Activated CD4-positive, alpha-beta T cell treated with anti-CD3 and anti-CD28 coated beads, Interleukin-2, Interleukin-4, amounts not matched to agents 100 ng/mL and 50 ng/mL, durations not matched to agents 16 hours and 8 hours (primary cell): ENCODE measurements at places on chromosomes 4 and X.
A peak's percentile ranks its signal among the peaks of the same experiment; 100 is the strongest.

DNA sequence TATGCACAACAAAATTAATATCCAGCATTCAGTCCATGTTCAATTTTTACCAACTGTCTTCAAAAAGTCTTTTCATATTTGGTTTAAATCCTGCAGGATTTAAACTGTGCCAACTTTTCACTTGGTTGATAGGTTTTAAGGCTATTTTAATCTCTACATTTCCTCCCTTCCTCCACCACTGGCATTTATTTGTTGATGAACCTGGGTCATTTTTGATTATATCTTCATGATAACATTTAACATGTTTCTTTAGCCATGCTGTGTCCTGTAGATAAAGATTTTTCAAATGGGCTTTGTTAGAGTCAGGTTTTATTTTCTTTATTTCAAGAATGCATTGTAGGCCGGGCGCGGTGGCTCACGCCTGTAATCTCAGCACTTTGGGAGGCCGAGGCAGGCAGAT, 216.4 kb downstream of the ARHGAP10 start:
- no peak for DNase-seq

- no peak for DNase-seq
Observed at GRCh38 chrX:14607446-14607985, 78.2 kb downstream of the GLRA2 start.

- DNase-seq = no peak
Observed at GRCh38 chr4:110501826-110502225, 25.9 kb downstream of the ENPEP start.

DNA sequence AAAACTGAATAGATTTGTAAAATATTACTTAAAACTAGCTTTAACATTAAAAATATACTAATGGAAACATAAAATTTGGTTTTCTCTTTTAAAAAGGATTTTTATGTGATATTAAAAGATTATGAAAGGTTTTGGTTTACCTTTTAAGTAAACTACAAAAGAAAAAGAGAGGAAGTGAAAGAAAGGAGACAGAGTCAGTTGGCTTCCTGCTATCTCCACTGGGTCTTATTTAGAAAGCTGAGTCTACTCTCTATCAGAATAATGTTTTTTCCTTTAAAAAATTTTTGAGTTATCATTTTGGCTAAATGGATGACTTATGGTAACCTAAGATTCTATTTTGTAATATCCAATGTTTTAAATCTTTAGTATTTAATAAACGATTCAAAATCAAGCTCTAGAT, 21.6 kb upstream of the ATP8A1 start:
- no peak for DNase-seq

- DNase-seq = no peak
Observed at GRCh38 chrX:73457306-73457705, 10.5 kb downstream of the CDX4 start.

DNA sequence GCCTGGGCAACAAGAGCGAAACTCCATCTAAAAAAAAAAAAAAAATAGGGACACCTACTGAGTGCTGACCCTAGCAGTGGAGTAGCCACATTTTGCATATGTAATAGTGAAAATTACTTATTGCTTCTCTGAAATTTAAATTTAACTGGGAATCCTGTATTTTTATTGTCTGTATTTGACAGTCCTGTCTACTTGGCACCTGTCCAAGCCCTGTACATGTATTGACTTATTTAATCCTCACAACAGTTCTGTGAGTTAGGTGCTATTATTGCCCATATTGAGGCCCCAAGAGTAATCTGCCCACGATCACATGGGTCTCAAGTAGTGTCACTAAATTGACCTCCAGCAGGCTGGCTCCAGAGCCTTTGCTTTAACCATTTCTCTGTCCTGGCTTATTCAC, 81.6 kb downstream of the WDR19 start:
- no peak for DNase-seq

DNA sequence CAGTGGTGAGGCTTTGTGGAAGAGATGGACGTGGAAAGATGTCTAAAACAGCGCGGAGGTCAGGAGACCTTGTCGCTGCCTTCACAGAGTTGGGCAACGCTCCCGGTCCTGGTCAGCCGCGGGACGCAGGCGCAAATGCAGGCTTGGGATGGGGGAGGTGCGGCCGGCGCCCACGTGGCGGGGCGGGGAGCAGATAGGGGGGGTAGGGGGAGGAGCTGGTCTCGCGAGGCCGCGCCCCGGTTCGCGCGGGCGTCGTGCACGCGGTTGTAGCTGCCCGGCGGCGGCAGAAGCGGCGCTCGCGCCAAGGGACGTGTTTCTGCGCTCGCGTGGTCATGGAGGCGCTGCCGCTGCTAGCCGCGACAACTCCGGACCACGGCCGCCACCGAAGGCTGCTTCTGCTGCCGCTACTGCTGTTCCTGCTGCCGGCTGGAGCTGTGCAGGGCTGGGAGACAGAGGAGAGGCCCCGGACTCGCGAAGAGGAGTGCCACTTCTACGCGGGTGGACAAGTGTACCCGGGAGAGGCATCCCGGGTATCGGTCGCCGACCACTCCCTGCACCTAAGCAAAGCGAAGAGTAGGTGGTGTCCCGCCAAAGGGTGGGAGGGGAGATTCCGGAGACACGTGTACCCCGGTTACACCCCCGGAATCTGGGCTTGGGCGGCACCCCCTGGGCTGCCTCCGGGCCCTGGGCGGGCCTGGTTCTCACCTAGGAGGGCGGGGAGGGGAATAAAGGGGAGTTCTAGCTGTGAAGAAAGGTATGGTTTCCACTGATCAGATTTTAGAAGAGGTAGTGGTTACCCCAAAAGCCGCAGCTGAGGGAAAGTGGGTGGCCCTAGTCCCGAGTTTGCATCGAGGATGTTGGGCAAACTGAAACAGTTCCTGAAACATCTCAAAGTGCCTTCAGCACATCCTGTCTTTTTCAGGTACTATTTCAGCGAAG, at the start of gene PRDX4:
PRDX4 (plus strand) TSS at position 255 of the 939 bp plus-strand sequence; CDS start at position 333, 78 bp downstream.
- DNase-seq = peak; percentile 84

- no peak for DNase-seq
Observed at GRCh38 chr4:17757621-17758020, 23.8 kb downstream of the FAM184B start.
